Uterus (tissue), 4 donors: ENCODE measurements at places on chromosomes 16 and 17. TPM values are rescaled to one million over a fixed set of nuclear protein-coding genes. Genes with fewer than 3 reads are reported as not detected.

GUCY2D gene
- not detected for total RNA-seq

CRYM gene
- 13.8 TPM for total RNA-seq

GPR139 gene
- not detected for total RNA-seq

TPSB2 gene
- total RNA-seq, result 21.8 TPM

PRSS36 gene
- 0.76 TPM for total RNA-seq

LIG3 gene
- total RNA-seq, result 11.5 TPM

KIF19 gene
- total RNA-seq, result 4.8 TPM

GINS2 gene
- 2.0 TPM for total RNA-seq

CTRL gene
- 1.0 TPM for total RNA-seq

- no peak overlapping the region for H3K4me3 ChIP-seq
- no peaks in the 10 kb centered on the region for H3K27me3 ChIP-seq
- DNase-seq, result no peak
- no peaks in the 10 kb centered on the region for H3K4me1 ChIP-seq
- no peaks in the 10 kb centered on the region for H3K36me3 ChIP-seq
Observed at GRCh38 chr17:46020023-46020761, 21.1 kb downstream of the STH start.

DNA sequence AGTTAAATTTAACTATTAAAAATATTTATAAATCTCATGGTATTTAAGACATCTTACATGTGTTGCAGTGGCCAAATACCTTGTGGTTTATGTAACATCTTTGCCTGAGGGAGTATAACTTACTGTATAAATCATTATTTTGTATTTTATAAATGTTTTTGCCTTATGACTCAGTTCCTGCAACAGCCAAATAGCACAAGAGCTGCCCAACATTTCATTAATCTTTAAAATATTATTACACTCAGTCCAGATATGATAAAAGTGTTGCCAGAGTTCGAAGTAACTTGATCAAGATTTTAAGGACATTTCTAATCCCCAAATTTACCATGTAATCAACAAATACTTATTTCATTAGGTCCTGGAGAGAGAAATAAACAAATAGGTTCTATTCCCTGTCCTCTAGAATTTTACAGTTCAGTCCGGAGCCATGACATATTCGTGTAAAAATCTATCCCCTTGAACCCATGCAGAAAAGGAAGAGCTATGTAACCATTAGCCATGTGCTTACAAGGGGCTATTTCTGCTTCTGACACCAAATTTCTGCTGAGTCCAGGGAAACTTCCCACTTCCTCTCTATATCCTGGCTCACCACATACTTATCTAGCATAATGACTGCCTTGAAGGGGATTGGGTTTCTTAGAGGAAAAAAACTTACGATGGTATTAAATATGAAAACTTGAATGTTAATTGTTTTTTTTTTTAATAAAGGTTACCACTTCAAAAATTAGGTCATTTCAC lies 44.0 kb downstream of the IRX6 start:
- H3K27ac ChIP-seq, result no peak overlapping the region
- no peaks in the 10 kb centered on the region for H3K36me3 ChIP-seq
- no peak overlapping the region for H3K4me3 ChIP-seq
- no peaks in the 10 kb centered on the region for H3K4me1 ChIP-seq

GRCh38 chr17:47287068-47287467 lies 33.4 kb downstream of the ITGB3 start:
- H3K27me3 ChIP-seq, result no peaks in the 10 kb centered on the region
- no peak overlapping the region for H3K27ac ChIP-seq
- no peak for DNase-seq
- H3K36me3 ChIP-seq, result no peaks in the 10 kb centered on the region
- no peak overlapping the region for H3K4me3 ChIP-seq

DNA sequence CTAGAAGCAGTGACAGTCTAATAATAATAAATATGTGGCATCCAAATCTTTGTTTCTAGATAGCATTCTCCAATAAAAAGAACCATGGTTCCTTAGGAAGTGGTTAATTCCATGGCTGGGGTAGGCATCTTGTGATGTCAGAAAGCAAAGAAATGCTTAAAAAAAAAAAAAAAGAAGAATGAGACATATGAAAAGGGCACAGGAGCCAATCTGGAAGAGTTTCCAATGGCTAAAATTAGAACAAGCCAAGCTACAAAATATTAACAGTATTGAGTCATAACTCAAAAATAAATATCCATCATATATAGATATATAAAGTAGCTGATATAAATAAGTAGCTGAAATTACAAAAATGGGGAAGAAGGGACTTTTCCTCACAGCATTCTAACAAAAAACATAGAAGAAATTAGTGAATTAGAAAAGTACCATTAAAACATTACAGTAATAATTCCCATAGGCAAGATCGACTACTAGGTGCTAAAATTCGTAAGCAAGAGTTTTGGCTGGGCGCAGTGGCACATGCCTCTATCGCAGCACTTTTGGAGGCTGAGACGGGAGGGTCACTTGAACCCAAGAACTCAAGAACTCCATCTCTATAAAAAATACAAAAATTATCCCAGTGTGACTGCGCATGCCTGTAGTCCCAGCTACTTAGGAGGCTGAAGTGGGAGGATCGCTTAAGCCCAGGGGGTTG lies 111.3 kb downstream of the TRIM37 start:
- no peak for DNase-seq
- no peaks in the 10 kb centered on the region for H3K36me3 ChIP-seq
- no peaks in the 10 kb centered on the region for H3K27me3 ChIP-seq
- no peaks in the 10 kb centered on the region for H3K4me1 ChIP-seq
- H3K4me3 ChIP-seq, result no peak overlapping the region

GRCh38 chr17:33285413-33285812 lies 7.7 kb downstream of the ASIC2 start:
- no peak for DNase-seq
- no peaks in the 10 kb centered on the region for H3K4me1 ChIP-seq
- no peaks in the 10 kb centered on the region for H3K27me3 ChIP-seq
- H3K36me3 ChIP-seq, result no peaks in the 10 kb centered on the region

GRCh38 chr17:14971054-14971453 lies 294.1 kb downstream of the PMP22 start:
- no peaks in the 10 kb centered on the region for H3K27me3 ChIP-seq
- H3K4me3 ChIP-seq, result no peak overlapping the region
- no peak for DNase-seq
- no peaks in the 10 kb centered on the region for H3K36me3 ChIP-seq
- H3K27ac ChIP-seq, result no peak overlapping the region

DNA sequence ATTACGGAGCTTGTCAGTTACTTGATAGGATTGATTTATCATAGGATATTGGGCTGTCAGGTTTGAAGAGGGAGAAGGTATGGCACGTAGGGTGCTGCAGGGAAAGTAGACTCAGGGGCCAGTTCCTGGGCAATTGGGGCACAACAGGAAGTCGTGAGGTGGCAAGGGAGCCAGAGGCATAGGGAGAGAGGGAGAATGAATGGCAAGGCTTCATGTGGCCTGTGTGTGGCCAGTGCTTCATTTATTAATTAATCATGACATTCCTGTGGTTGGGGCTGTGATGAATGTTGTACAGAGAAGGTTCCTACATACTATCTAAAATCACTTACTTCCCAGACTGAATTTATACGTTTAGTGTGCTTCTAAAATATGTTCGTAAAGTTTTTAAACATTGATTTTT lies 19.3 kb downstream of the MFSD11 start:
- H3K27ac ChIP-seq, result no peak overlapping the region
- no peaks in the 10 kb centered on the region for H3K27me3 ChIP-seq
- no peaks in the 10 kb centered on the region for H3K4me1 ChIP-seq
- no peak for DNase-seq
- H3K36me3 ChIP-seq, result no peaks in the 10 kb centered on the region

- DNase-seq, result peak; percentile 19
- no peaks in the 10 kb centered on the region for H3K27me3 ChIP-seq
- H3K27ac ChIP-seq, result peak overlapping the region; percentile 48
- H3K4me3 ChIP-seq, result no peak overlapping the region
- H3K36me3 ChIP-seq, result no peaks in the 10 kb centered on the region
- peaks cover 7% of the 10 kb centered on the region for H3K4me1 ChIP-seq
Observed at GRCh38 chr17:79026376-79027273, 2.7 kb downstream of the C1QTNF1 start.

- no peaks in the 10 kb centered on the region for H3K27me3 ChIP-seq
- no peak overlapping the region for H3K27ac ChIP-seq
- H3K4me1 ChIP-seq, result no peaks in the 10 kb centered on the region
- no peak overlapping the region for H3K4me3 ChIP-seq
- no peaks in the 10 kb centered on the region for H3K36me3 ChIP-seq
Observed at GRCh38 chr16:84593825-84594724, 23.8 kb downstream of the COTL1 start.

DNA sequence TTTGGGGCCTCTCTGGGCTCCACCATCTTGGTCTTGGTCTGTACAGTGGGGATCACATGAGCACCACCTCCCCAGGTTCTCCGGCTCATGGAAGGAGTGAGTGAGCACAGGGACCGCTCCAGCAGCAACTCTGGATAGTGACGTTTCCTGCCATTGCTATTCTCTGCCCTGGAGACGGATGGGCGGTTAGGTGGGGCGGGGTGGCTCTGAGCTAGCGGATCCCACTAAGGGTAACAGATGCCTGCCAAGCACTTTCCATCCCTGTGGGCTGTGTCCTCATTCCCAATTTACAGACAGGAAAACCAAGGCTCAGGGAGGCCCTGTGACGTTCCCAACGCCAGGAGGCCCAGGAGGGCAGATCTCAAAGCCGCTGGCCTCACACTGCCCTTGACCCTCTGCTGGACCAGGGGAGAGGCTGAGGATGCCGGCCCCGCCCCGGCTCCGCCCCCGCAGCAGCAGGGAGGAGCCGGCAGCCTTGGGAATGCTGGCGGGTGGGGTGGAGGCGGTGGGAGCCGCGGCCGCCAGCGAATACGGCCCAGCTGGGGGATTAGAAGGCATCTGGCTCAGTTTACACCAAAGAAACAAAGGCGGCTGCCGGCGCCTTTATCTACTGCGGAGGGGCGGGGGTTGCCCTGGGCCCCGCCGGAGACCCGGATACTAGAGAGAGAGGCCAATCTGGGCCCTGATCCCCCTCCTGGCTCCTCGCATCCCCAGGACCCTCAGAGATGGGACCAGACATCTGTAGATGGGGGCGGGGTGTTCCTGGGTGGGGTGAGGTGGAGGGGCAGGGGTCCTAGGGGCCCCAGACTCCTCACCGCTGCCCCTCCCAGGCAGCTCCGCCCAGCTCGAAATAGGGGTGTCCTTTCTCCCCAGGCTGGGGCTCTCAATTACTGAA lies 122.3 kb upstream of the CIBAR2 start:
- DNase-seq, result peak; percentile 79
- H3K27ac ChIP-seq, result peak overlapping the region; percentile 73
- no peaks in the 10 kb centered on the region for H3K36me3 ChIP-seq
- H3K27me3 ChIP-seq, result no peaks in the 10 kb centered on the region

GRCh38 chr16:85390511-85391174 lies 222.5 kb upstream of the GSE1 start:
- H3K27me3 ChIP-seq, result no peaks in the 10 kb centered on the region
- no peak overlapping the region for H3K4me3 ChIP-seq
- no peaks in the 10 kb centered on the region for H3K4me1 ChIP-seq
- H3K27ac ChIP-seq, result peak overlapping the region; percentile 33

DNA sequence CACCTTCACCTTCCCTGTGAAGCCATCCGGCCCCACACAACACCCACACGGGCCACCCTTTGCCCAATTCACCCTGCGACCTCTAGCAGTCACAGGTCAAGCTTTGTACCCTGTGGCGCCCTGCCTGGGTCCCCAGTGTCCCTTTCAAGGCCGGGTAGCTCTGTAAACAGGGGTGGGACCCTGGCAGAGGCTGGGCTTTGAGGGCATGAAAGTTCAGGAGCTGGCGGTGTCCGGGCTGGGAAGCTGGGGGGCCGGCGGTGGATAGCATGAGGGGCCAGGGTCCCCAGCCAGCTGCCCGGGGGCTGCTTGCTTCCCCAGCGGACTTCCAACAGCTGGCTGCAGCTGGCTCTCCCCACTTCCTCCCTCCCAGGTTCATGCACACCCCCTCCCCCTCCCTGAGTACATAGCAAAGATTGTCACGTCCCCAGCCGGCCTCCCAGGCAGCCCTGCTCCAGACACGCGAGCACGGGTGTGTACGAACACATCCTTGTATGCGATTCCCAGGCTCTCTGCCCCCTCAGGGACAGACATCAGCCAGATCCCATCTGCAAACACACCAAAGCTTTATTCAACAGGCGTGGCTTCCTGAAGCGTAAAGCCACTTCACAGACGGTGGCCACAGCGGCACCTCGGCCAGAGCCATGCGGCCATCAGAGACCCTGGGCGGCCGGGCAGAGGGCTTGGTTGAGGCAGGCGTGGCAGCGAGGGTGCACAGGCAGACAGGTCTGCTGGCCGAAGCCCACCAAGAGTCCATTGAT lies 8.2 kb downstream of the NTHL1 start:
- DNase-seq, result peak; percentile 79
- H3K4me3 ChIP-seq, result no peak overlapping the region
- H3K27me3 ChIP-seq, result no peaks in the 10 kb centered on the region
- no peaks in the 10 kb centered on the region for H3K36me3 ChIP-seq

GRCh38 chr17:77107506-77108433 lies 33.0 kb upstream of the SEC14L1 start:
- H3K4me3 ChIP-seq, result no peak overlapping the region
- peak; percentile 55 for DNase-seq
- peaks cover 6% of the 10 kb centered on the region for H3K4me1 ChIP-seq

- peak overlapping the region; percentile 72 for H3K27ac ChIP-seq
- H3K4me3 ChIP-seq, result no peak overlapping the region
- DNase-seq, result peak; percentile 34
- no peaks in the 10 kb centered on the region for H3K27me3 ChIP-seq
- H3K4me1 ChIP-seq, result no peaks in the 10 kb centered on the region
Observed at GRCh38 chr16:27320261-27321012, 6.7 kb downstream of the IL4R start.

DNA sequence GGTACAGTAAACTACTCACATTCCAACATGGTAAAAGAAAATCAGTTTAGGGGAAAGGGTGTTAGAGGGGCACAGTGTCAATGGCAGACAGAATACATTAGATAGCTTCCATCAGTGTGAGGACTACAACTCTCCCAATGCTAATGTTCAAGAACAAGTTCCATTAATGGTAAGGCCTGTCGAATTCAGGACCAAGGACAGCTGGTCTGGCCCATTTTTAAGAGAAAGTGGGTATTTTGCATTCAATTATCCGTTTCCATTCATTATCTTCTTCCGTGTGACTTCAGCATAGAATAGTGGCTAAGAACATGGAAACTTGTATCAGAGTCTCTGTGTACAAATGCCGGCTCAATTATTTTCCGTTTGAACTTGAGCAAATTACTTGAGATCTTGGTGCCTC lies 98.4 kb downstream of the XYLT1 start:
- H3K27me3 ChIP-seq, result no peaks in the 10 kb centered on the region
- H3K4me1 ChIP-seq, result no peaks in the 10 kb centered on the region
- H3K27ac ChIP-seq, result no peak overlapping the region
- DNase-seq, result no peak
- no peak overlapping the region for H3K4me3 ChIP-seq
- no peaks in the 10 kb centered on the region for H3K36me3 ChIP-seq

DNA sequence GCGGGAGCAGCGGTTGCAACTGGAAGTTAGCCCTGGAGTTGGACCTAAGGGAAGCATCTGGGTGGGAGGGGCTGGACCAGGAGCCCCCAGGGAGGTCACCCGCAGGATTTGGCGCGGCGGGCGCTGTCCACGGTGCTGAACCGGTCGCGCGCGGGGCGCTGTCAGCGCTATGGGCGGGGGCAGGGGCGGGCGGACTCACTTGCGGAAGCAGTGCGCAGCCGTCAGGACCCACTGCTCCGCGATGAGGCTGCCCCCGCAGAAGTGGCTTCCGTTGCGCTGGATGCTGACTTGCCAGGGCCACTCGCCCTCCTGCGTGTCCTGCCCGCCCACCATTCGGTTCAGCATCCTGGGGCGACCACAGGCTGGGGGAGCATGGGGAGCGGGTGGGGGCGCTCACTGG lies 4.5 kb downstream of the PRSS27 start:
- no peak overlapping the region for H3K27ac ChIP-seq
- H3K4me1 ChIP-seq, result no peaks in the 10 kb centered on the region
- H3K27me3 ChIP-seq, result no peaks in the 10 kb centered on the region
- H3K4me3 ChIP-seq, result no peak overlapping the region

GRCh38 chr17:50177983-50178834 lies 12.4 kb downstream of the SGCA start:
- peaks cover 15% of the 10 kb centered on the region for H3K4me1 ChIP-seq
- H3K4me3 ChIP-seq, result no peak overlapping the region
- no peaks in the 10 kb centered on the region for H3K36me3 ChIP-seq
- no peaks in the 10 kb centered on the region for H3K27me3 ChIP-seq
- DNase-seq, result peak; percentile 76
